Foreskin keratinocyte (primary cell): ENCODE measurements at places on chromosomes 1 and 21. TPM values are rescaled to one million over a fixed set of nuclear protein-coding genes. Genes with fewer than 3 reads are reported as not detected.

HSPA6 gene
- 0.16 and 0.29 TPM in 2 replicates for polyA plus RNA-seq

FAAP20 gene
- polyA plus RNA-seq = 82.5 and 103 TPM in 2 replicates

RPE65 gene
- not detected in 2 replicates for polyA plus RNA-seq

LRRC71 gene
- polyA plus RNA-seq = not detected in 2 replicates

GRCh38 chr1:98659879-98660278 lies 1.6 kb upstream of the SNX7 start:
- no peak for DNase-seq

DNA sequence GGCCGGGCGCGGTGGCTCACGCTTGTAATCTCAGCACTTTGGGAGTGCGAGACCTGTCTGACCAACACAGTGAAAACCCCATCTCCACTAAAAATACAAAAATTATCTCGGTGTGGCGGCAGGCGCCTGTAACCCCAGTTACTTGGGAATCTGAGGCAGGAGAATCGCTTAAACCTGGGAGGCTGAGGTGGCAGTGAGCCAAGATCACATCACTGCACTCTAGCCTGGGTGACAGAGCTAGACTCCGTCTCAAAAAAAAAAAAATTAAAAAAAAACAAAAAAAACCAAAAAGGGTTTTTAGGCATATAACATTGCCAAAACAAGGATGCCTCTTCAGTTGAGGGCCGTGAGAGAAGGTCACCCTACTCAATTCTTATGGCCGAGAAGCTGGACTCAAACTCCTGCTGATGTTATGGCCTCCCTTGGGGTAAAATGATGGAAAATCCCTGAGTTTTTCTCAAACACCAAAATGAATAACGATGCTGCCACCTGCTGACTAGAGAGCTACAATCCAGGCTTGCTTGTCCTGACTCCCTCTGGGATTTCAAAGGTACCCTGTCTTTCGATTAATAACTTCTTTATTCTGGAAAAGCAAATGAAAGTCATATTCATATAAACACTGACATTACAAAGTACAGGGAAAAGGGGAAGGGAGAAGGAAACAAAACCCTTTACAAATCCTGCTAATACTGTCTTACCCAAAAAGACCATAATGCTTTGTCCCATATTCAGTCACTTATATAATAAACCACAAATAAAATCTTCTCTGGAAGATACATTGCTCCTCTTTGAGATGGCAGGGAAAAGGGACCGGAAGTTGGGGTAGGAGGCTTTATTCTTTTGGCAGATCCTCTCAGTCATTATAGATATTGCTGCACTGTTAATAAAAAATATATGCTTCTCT lies 10.7 kb downstream of the RAB42 start:
- peak; percentile 34 for DNase-seq

DNA sequence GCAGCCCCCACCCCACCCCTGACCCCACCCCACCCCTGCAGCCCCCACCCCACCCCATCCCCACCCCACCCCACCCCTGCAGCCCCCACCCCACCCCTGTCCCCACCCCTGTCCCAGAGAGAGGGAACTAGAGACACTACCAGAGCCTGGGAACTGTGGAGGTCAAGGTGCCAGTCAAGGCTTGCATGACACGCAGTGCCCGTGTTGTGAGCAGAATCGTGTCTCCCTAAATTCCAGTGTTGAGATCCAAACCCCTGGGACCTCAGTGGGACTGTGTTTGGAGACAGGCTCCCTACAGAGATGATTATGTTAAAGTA lies 18.4 kb upstream of the SUMO3 start:
- no peak for DNase-seq

DNA sequence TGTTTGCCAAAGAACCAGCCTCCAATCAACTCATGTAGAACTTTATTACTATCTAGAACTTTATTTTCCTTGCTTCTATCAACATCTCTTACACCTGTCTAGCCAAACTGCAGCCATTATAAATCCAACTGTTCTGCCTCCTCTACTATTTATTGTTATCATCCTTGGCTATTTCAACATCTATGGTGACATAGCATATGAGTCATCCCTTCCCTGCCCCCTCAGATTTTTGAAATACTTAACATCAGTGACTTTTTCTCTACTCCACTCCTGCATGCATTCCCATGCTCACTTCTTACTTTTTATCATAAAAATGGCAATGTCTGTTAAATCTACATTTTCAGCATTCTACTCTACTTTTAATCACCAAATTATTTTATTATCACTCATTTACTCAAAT lies 544.9 kb upstream of the NEGR1 start:
- no peak for DNase-seq

- no peak for DNase-seq
Measured at GRCh38 chr1:168333562-168334276, 53.0 kb downstream of the TBX19 start.

- no peak for DNase-seq
Measured at GRCh38 chr1:198892065-198892464, 253.2 kb downstream of the PTPRC start.

- no peak for DNase-seq
Measured at GRCh38 chr1:33305816-33306652, 14.9 kb downstream of the A3GALT2 start.

DNA sequence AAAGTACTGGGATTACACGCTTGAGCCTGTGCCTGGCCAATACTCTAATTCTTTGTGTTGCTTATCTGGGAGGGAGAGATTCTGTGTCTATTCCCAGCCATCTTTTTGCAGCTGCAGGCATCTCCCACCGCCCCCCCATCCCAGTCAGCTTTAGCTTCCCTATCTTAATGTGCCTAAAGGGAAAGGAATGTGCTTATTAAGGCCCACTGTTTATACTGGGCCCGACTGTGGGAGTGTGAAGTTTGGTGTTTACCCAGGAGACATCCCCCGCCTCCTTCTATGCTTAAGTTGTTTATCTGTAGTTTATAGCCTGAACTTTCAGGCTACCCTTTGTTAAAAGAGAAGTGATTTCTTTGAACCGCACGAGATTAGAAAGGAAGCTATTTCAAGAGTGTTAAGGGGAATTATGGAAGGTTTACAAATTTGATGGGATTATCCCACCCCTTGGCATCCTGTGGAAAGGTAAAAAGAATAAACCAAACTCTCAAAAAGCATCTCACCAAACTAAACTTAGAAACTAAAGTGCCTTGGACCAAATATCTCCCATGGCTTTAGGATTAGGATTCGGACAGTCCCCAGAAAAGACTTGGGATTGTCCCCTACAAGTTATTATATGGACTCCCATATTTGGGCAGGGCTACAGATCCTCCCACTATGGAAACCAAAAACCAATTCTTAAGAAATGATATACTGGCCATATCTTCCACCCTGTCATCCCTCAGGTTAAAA lies 25.5 kb upstream of the ZNF496 start:
- no peak for DNase-seq

GRCh38 chr21:33419538-33420123 lies 16.4 kb downstream of the IFNGR2 start:
- DNase-seq = no peak
